ENCODE measurements at places on chromosomes 6 and 20.

GRCh38 chr6:132643547-132643946, 15.4 kb downstream of the TAAR1 start:
- no peak for DNase-seq

- no peak for DNase-seq
Observed at GRCh38 chr20:35849706-35850105, 77.9 kb downstream of the PHF20 start.

GRCh38 chr6:167979436-167980139, 17.9 kb upstream of the KIF25 start:
- DNase-seq = no peak

- DNase-seq = no peak
Observed at GRCh38 chr20:21767739-21768223, 62.3 kb downstream of the PAX1 start.

- DNase-seq = peak; percentile 86
Observed at GRCh38 chr6:56708810-56709597, 66.3 kb upstream of the DST start.

DNA sequence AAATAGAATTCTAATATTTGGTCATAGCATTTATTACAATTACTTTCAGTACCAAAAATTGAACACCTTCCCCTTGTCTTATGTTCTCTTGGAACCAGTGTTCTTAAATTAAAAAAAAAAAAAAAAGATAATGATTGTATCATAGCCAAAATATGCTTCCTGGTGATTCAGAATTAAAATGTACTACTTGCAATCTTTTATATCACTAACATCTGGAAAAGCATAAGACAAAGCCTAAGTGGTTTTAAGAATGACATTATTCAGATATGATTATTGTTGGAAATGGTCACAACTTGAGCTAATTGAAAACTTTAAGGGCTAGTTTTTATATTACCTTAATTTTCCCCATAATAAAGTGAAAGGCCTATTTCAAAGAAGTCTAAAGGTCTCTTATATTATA, 493.3 kb upstream of the MARCKS start:
- DNase-seq = no peak

DNA sequence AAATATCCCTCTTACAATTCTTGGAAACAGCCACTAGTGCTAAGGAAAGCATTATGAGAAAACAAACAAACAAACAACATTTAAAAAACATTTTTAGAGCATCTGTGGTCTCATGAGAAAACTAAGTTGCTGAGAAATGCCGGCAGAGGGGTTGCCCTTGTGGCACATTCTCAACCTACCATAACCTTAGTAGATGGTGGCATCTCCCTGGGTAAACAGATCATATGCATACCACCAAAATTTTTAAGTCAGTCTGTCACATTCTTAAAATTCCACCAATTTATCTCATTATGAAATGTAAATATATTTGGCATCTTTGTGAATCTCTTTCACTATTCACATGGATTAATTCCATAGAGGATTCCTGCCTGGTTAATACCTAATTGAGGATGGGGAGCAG, 575.7 kb upstream of the MARCKS start:
- DNase-seq = no peak

GRCh38 chr6:126337323-126337722, 2.6 kb upstream of the CENPW start:
- peak; percentile 89 for DNase-seq

DNA sequence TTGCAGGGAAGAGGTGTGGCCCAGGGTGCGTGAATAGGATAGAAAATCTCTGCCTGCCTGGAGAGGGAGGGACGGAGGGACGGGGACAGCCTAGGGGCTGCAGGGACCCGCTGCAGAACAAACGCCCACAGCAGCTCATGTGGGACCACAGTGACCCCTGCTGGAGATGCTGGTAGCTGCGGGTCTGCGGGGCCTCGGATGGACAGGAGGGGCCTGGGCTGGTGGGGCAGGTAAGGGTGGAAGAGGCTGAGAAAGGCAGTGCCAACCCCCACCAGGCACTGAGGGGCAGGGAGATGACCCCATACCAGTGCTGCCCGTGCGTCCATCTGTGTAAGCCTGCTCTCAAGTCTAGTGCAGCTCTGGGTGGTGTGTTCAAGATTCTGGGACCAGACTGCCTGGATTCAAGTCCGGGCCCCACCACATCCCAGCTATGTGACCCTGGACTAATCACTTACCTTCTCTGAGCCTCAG, 39.4 kb downstream of the KIAA1755 start:
- DNase-seq = peak; percentile 66

GRCh38 chr6:15441981-15442380, 196.1 kb downstream of the JARID2 start:
- DNase-seq = no peak

DNA sequence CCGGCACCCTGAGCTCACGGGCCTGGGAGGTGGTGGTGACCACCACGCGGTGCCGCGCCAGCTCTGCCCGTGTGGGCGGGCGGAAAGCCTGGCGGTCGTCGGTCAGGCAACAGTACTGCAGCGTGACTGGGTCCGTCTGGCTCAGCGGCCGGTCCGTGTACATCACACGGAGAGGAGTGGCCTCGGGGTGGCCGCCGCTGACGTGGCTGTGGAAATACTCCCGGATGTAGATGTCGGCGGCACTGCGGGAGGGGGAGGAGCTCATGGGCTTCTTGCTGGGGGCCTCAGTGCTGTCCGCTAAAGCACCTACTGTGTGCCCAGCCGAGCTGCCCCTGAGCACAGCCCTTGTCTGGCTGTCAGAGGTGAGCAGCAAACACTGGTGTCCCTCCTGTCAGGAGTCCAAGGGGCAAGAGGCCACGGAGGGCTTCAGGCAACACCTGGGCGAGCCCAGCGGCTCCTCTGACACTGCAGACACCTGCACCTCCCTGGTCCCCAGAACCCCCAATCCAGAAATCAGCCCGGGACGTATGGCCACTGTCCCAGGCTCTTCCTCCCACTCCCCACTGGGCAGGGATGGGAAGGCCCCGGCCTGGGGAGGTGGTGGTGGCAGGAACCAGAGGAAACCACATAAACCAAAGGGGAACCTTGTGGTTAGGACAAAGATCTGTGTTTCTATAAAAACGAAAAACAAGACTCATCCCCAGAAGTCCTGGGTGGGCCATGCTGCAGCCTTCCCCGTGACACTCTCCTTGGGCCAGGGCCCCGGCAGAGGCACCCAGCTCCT, 6.5 kb downstream of the HELZ2 start:
- DNase-seq = no peak

DNA sequence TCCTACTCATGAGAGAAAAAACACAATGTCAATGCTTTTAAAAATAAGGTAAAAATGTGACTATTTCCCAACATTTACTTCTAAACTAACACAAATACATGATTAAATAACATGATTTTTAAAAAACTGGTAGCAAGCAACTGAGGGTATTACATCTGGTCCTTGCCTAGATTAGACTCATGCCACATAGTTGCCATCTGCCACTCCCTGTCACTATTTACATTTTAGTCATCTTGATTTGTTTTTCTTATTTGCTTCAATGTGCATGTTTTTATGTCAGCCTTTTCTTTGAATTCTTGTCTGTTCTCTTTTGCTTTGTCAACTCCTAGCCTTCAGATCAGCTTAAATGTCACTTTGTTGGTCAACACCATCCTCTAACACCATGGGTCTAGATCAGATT, 207.0 kb upstream of the SIM1 start:
- DNase-seq = no peak

GRCh38 chr6:54609981-54610380, 236.6 kb upstream of the FAM83B start:
- DNase-seq = no peak

GRCh38 chr6:43915208-43915869, 145.3 kb downstream of the VEGFA start:
- no peak for DNase-seq

GRCh38 chr6:170279977-170280688, 10.7 kb downstream of the DLL1 start:
- DNase-seq = peak; percentile 40

DNA sequence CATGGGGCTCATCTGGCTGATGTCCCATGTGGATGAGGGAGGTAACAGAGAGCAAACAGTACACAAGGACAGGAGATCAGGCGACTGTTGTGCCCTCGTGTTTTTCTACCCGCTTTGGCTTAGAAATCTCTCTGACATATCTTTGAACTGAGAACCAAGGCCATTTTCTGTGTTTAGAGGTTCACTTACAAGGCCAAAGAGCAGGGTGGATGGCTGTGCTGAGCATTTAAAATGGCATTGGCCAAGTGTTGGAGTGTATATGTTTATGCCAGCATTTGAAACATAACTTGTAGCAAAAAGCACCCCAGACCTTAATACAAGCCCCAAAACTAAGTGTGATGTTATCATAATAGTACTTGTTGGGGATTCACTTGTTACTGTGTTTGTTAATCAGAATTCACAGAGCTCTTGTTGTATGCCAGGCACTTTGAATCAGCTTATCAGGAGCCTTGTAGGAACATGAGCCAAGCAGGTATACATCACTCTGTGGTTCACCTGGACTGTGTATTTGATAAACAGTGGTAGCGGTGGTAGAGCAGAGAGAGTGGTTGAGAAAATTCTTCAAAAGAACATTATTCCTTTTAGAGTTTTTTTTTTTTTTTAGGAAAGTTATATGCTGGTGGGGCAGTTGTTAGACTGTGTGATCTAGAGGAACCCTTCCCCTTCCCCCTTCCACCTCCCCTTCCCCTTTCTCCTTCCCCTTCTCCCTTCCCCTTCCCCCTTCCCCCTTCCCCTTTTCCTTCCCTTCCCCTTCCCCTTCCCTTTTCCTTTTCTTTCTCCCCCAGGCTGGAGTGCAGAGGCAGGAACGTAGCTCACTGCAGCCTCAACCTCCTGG, 71.3 kb downstream of the ATRN start:
- no peak for DNase-seq

DNA sequence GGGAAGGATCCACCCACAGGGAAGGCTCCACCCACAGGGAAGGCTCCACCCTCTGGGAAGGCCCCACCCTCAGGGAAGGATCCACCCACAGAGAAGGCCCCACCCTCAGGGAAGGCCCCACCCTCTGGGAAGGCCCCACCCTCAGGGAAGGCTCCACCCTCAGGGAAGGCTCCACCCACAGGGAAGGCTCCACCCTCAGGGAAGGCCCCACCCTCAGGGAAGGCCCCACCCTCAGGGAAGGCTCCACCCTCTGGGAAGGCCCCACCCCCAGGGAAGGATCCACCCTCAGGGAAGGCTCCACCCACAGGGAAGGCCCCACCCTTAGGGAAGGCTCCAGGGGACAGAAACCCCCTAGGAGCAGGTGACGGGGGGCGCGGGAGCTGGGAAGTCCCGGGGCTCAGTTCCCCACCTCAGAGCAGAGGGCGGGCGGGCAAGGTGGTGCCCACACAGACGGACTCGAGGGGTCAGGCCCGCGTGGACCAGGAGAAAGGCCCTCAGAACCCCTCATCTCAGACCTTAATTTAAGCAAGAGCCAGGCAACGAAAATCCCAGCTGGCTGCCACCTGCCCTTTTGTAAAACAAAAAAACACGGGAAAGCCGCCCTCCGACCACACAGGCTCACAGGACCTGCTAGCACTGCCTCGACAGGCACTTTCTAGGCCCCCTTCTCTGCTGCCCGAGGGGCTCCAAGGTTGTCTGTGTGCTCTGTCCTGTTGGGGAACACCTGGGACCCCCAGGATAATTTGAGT, 39.7 kb downstream of the KCNQ2 start:
- DNase-seq = no peak

DNA sequence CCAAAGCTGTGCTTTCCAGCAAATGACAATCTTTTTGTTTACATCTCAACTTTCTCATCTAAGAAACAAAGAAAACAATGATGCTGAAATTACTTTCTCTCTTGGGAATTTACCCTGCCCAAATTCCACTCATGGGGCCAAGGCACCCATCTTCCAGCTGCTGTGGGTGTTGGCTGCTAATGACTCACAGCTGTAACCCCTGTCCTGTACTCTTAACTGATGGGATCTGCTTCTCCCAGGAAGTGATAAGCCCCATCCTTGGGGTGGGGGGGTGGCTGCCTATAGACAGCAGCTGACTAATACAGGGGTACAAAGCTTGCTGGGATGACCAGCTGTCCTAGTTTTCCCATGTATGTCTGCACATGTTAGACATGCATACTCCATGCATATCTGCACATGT, 938.6 kb downstream of the C6orf118 start:
- DNase-seq = peak; percentile 36

- peak; percentile 24 for DNase-seq
Observed at GRCh38 chr6:21731411-21732031, 138.0 kb downstream of the SOX4 start.

DNA sequence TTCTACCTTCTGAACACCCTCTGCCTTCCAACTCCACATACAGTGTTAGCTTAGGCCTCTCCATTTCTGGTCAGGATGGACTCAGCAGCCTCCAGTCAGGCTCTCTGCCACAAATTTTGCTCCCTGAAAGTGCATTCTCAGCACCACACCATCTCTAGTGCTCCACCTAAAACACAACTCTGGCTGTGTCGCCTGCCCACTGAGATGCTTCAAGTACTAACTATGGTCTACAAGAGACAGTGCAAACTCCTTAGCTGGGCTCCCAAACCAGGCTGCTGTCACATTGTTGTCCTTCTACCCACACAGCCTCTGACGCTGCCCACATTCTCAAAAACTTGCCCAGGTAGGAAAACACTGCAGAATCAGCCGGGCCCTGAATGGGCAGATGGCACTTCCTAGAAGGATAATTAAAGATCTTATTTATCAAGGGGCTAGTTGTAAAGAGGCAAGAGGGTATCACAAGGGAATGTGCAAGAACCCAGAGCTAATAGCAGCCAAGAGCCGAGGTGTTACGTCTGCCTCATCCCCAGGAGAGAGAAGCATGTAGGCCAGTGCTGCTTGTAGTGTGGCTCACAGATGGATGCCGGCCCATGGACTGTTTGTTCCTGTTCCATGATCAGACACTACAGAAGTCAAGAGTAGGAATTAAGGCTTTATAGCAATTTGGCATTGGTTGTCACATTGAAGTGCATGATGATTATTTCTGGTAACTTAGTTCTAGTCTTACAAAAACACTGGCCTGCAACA, 189.7 kb downstream of the LRFN2 start:
- no peak for DNase-seq
